ENCODE measurements at places on chromosomes 5 and 9.

DNA sequence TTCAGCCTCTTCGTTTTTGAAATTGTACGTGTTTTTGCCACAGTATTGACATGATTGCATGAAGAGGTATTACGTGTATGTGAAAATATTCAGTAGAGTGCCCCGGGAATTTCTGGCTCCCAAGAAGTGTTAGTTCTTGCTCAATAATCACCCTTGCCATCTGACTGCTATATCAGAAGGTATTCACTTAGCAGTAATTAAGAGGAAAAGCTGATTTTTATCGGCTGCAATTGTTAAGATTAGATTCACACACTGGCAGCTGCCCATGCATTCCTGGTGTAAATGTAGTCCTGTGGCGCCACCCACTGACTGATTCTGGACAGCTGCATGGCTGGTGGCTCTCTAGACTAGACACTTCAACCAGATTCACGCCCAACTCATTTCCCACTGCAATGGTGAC, 440.1 kb upstream of the ADAMTS16 start:
- DNase-seq, result peak; percentile 18

GRCh38 chr5:89968958-89969381, 440.6 kb downstream of the CETN3 start:
- peak; percentile 2 for DNase-seq

DNA sequence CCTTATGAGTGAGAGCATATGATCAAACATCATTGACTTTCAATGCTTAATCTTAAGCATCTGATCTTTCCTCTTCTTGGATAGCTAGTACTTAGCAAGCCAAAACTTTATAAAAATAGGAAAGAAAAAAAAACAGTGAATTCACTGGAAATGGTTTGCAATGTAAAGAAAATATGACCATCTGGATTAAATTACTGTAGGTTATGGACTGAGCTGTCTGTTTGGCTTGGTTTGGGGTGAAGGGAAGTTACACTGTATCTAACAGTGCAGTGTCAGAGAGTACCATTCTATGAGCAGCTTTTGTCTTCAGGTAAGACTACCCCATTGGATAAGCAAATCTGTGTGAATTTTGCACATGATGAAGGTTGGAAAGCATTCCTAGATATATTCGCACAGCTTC, 151.4 kb downstream of the TLE1 start:
- DNase-seq, result no peak

- DNase-seq, result no peak
Measured at GRCh38 chr9:113502427-113503034, 39.0 kb downstream of the RGS3 start.

DNA sequence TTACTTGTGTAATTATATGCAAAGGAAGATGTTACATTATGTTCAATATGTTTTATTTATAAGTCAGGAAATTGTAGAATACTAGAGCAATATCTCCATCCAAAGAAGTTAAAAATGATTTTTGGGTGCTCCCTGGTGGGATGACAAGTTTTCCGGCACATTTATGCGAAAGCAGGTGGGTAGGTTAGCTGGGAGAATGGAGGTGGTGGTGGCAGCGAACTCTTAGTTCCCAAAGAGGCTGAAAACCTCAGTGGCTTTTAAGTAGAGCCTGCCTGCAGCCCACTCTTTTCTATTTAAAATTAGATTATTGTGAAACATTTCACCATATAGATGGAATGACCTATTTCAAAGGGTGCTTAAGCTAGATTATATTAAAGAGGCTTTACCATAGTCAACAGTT, 51.8 kb downstream of the ANKRD33B start:
- no peak for DNase-seq

- DNase-seq, result no peak
Measured at GRCh38 chr9:89413963-89414638, 83.8 kb downstream of the SEMA4D start.

- no peak for DNase-seq
Measured at GRCh38 chr5:124842725-124843595, 96.5 kb upstream of the ZNF608 start.

- no peak for DNase-seq
Measured at GRCh38 chr9:135948968-135949367, 12.2 kb downstream of the UBAC1 start.

- DNase-seq, result no peak
Measured at GRCh38 chr5:94885931-94886330, 267.5 kb downstream of the SLF1 start.

GRCh38 chr9:131098391-131099101, 2.2 kb downstream of the AIF1L start:
- no peak for DNase-seq

- DNase-seq, result no peak
Measured at GRCh38 chr5:179344431-179345182, 654 bp downstream of the ADAMTS2 start.

DNA sequence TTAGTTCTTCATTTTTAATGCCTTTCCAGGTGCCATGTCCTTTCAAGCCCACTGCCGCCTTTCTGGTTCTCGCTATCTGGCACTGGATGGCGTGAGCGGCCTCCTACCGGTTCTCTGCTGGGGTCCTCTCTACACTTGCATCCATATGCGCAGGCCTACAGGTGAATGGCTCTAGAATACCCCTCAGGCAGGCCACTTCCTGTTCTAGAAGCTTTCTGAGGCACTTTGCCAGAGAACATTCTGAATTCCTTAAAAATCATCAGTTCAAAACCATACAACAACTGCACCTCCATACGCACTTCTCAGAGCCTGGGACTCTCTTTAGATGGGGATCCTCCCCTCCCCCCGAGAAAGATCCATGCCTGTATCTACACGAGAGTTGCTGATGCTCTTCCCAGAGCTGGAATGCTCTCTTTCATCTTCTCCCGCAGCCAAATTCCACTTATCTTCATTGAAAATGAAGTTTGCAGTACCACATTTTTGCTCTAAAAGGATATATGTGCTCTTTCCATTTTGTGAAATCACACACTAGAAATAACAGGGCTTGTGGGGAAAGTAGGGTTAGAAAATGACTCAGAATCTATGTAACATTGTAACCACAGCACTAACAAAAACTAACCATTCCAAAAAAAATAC, 1.4 kb upstream of the LHFPL2 start:
- DNase-seq, result no peak

DNA sequence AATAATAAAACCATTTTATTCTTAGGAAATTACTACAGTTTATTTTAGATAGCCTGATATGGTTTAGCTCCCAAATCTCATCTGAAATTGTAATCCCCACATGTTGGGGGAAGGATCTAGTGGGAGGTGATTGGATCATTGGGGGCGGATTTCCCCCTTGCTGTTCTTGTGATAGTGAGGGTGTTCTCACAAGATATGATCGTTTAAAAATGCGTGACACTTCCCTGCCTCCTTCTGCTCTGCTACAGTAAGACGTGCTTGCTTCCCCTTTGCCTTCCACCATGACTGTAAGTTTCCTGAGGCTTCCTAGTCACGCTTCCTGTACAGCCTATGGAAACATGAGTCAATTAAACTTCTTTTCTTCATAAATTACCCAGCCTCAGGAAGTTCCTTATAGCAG, 122.4 kb upstream of the FGF10 start:
- DNase-seq, result no peak

DNA sequence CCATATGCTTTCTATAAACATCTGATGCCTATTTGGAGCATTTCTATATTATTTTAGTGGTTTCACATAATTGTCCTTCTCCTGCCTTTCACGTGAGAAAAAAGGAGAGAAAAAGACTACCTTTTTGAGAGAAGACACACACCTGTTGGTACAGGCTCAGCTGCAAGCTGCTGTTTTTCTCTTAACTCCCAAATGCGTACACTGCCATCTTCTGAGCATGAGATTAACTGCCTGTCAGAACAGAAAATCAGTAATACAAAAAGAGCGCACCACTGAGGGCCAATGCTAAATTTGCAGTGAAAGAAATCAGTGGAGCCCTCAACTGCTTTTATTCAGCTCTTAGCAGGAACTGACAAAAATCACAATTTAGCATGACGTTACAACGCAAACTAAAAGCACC, 54.9 kb downstream of the WDR41 start:
- no peak for DNase-seq

- DNase-seq, result no peak
Measured at GRCh38 chr5:51881901-51882300, 498.7 kb downstream of the ISL1 start.

DNA sequence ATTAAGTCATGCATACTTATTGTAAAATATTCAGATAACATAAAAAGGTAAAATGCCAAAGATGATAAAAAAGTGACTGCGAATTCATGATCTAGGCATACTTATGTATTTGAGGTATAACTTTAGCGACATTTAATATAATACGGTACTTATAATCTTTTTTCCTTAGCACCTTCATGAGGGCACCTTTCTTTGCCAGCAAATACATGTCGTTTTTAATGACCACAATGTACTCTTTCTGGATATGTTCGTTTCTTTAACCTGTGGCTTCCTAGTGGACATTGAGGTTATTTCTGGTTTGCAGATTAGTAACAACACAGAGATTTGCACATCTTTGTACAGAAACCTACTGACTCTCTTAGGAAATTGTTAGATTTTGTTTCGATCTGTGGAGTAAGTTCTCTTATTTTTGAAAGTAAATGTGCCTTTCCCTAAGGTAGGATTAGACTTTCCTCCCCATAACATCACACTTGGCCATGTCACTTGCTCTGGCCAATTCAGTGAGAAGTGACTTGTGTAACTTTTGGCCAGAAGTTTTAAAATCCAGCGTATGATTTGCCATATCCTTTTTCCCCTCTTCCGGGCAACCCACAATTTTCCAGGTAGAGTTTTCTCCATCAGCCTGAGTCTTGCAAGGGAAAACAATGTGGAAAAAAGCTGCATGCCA, 24.4 kb downstream of the ANKRD33B start:
- DNase-seq, result no peak

GRCh38 chr5:50853151-50853550, 186.7 kb downstream of the PARP8 start:
- DNase-seq, result no peak

- no peak for DNase-seq
Measured at GRCh38 chr9:137455359-137455991, 3.7 kb downstream of the NSMF start.

- DNase-seq, result no peak
Measured at GRCh38 chr9:13721481-13722235, 442.2 kb upstream of the MPDZ start.

- no peak for DNase-seq
Measured at GRCh38 chr5:172772112-172772906, 1.3 kb upstream of the DUSP1 start.

DNA sequence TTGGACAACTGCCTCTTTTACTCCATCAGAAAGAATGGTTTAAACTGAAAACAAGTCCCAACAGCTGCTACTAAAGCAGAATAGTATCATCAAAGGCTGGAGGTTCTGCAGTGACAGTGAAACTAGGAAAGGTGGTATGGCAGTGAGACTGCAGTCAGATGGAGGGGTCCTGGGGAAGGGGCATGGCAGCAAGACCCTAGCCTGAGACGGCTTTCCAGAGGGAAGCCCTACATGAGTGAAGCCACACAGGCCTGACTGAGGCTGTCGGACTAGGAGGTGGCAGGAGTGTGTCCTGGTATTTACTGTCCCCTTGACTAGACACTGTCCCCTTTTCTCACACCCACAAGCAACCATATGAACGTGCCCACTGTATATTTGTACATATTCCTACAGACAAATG, 40.4 kb upstream of the IPPK start:
- DNase-seq, result no peak

DNA sequence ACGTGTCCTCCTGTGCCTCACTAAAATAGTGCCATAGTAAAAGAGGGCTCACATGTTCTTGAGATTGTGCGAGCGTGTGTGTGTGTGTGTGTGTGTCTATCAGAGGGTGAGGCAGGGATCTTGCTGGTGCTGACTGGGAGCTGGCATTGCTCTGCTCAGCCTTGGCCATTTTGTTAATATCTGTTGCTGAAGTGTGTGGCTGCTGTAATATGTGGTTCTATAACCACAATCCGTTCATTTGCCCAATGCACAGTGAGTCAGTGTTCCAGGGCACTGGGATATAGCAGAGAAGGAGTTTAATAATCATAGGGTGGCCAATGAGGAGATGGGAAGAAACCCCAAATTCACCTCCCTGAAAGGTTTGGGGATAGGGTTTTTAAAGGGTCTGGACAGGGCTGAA, 61.3 kb downstream of the RASGRF2 start:
- peak; percentile 29 for DNase-seq

DNA sequence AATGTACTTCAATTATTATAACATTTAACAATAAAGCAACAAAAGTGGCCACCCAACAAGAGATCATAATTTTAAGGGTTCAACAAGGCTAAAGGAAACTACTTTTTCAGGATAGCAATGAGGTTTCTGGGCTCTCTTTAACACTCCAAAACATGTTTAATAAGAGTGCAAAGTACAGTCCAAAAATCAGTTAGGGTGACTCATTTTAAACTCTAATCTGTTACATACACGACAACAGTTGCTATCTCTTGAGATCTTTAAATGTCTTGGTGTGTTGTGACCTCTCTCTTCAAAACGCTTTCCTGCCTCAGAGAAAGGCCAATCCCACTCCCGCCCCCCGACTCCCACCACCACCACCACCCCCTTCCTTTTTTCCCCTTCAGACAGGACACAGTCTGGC, 11.5 kb downstream of the NFIB start:
- no peak for DNase-seq

GRCh38 chr9:107813287-107813686, 323.7 kb upstream of the KLF4 start:
- no peak for DNase-seq

- DNase-seq, result peak; percentile 92
Measured at GRCh38 chr9:114779352-114779845, 26.4 kb downstream of the TNFSF15 start.

GRCh38 chr5:86977190-86977589, 290.5 kb upstream of the RASA1 start:
- DNase-seq, result no peak

GRCh38 chr5:86570427-86571083, 47.2 kb upstream of the COX7C start:
- no peak for DNase-seq

- DNase-seq, result peak; percentile 21
Measured at GRCh38 chr5:178548746-178549145, 41.4 kb downstream of the COL23A1 start.

- no peak for DNase-seq
Measured at GRCh38 chr9:136379003-136379287, 5.5 kb upstream of the CARD9 start.

GRCh38 chr9:134738869-134739659, 97.5 kb downstream of the COL5A1 start:
- no peak for DNase-seq

DNA sequence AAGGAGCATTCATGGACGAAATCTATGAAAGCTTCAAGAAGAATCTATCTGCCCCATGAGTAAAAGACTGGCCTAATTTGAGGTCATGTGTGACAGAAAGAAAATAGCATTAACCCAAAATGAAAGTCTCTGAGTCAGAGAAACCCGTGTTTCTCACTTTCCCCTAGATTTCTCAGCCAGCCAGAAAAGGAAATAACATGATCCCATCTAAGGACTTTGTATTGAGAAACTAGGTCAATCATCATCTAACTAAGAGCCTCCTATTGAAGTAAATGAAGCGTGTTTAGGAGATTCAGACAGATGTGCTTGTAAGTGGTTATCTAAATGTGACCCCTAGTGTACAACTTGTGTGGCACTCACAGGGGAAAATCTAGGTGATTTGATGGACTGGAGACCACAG, 77.3 kb upstream of the ZNF366 start:
- no peak for DNase-seq

GRCh38 chr9:10818206-10818605, 205.4 kb upstream of the PTPRD start:
- no peak for DNase-seq

GRCh38 chr5:109177227-109177626, 232.5 kb downstream of the PJA2 start:
- DNase-seq, result no peak

All from kidney epithelial cell (primary cell).